ENCODE measurements at places on chromosomes 11 and 22.

DNA sequence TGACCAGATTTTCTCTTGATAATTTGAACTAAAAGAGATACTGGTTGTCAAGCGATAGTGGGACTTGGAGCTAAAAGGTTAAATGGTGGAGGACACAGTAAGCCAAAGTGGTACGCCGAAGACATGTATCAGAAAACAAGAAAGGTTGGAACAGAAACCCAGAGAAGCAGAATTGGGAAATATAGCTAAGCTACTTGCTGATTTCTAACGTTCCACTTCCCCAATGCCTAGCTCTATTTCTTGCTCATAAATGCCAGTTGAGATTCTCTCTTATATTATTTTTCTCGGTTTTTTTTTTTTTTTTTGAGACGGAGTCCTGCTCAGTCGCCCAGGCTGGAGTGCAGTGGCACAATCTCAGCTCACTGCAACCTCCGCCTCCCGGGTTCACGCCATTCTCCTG is 12.7 kb downstream of the TMEM41B start:
- DNase-seq, result no peak

DNA sequence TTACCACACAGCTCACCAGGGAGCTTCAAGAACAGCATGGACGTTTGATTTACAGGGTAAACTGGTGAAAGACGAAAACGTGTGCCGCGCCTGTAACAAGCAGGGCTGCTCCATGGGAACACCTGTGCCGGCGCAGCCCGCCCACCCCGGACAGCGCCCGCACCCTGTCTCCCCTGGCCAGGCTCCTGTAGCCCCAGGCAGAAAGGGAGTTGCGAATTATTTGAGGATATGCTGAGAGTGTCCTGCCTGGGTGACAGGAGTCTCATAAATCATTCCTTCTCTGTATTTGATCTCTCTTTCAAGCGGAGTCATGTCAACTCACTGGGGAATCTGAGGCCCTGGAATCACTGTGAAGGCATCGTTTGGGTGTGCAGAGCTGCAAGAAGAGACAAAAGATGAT is 804.3 kb downstream of the OPCML start:
- DNase-seq, result no peak

- DNase-seq, result peak; percentile 79
Observed at GRCh38 chr11:59680287-59681154, 11.7 kb upstream of the PATL1 start.

GRCh38 chr11:65151331-65151899 is 17.1 kb upstream of the SYVN1 start:
- no peak for DNase-seq

GRCh38 chr11:118048472-118049370 is 28.2 kb upstream of the TMPRSS4 start:
- no peak for DNase-seq

- DNase-seq, result no peak
Observed at GRCh38 chr11:69293087-69293486, 868 bp upstream of the MYEOV start.

All from M059J (cell line).